ENCODE measurements at places on chromosomes 5 and 9.

DNA sequence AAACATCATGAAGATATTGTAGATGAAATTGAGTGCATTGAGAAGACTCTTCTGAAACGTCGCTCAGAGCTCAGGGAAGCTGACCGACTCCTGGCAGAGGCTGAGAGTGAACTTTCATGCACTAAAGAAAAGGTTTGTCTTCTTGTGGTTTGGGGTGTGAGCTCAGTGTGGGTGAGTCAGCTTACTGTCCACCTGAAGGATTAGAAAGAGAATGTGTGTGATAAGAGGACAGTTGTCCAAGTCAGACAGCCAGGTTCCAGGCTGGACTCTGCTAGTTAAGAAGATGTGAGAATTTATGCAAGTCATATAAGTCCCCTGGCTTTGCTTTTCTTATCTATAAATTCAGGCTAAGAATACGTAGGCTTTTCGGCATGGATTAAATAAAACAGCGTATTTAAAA lies 46.9 kb downstream of the RAB14 start:
- no peak overlapping the region for H3K27ac ChIP-seq
- no peaks in the 10 kb centered on the region for H3K27me3 ChIP-seq
- DNase-seq, result no peak
- H3K36me3 ChIP-seq, result peaks cover 37% of the 10 kb centered on the region
- no peak overlapping the region for H3K4me3 ChIP-seq
- no peaks in the 10 kb centered on the region for H3K4me1 ChIP-seq

DNA sequence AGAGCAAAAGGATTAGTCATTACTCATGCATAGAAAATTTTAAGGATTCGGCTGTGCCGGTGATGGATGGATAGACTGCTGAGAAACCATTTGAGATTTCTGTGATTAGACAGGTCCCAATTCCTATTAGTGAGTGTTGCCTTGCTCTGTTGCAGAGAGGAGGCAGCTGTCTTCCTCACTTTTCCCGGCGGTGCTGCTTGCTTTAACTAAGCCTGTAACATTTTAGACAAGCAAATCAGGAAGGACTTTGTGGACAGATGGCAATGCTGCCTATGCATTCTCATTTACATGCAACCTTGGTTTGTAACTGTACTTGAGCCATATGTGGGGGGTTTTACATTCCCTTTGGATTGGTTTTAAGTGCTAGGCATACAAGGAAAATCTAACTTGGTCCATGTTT lies 1176.3 kb downstream of the CDH18 start:
- H3K27ac ChIP-seq, result no peak overlapping the region
- H3K27me3 ChIP-seq, result no peaks in the 10 kb centered on the region
- no peak for DNase-seq
- H3K4me1 ChIP-seq, result no peaks in the 10 kb centered on the region
- no peaks in the 10 kb centered on the region for H3K36me3 ChIP-seq

DNA sequence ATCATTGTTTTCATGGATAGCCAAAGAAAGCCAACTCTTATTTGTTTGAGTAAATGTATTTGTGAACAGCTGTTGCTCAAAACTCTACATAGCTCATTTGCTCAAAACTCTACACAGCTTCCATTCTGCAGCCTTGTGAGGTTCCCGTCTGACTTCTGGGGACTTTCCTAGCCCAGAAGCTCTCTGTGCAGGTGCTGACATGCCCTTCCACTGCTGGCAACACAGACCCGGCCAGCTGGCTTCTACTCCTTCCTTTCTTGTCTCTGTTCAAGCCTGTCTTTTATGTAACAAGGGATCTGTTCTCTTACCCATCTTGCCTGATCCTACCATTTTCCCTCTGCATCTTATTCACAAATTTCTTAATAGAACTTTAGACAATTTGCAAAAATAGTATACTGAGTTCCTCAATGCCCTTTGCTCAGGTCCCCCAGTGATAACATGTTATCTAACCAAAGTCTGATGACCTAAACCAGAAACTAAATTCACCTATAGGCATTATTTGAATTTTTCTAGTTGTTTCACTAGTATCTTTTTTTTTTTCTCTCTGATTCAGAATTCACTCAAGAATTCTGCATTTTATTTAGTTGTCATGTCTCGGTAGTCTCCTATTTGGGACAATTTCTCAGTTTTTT lies 556.5 kb upstream of the SEMA6A start:
- H3K27ac ChIP-seq, result no peak overlapping the region
- H3K4me3 ChIP-seq, result no peak overlapping the region
- DNase-seq, result no peak
- H3K4me1 ChIP-seq, result no peaks in the 10 kb centered on the region
- no peaks in the 10 kb centered on the region for H3K36me3 ChIP-seq

DNA sequence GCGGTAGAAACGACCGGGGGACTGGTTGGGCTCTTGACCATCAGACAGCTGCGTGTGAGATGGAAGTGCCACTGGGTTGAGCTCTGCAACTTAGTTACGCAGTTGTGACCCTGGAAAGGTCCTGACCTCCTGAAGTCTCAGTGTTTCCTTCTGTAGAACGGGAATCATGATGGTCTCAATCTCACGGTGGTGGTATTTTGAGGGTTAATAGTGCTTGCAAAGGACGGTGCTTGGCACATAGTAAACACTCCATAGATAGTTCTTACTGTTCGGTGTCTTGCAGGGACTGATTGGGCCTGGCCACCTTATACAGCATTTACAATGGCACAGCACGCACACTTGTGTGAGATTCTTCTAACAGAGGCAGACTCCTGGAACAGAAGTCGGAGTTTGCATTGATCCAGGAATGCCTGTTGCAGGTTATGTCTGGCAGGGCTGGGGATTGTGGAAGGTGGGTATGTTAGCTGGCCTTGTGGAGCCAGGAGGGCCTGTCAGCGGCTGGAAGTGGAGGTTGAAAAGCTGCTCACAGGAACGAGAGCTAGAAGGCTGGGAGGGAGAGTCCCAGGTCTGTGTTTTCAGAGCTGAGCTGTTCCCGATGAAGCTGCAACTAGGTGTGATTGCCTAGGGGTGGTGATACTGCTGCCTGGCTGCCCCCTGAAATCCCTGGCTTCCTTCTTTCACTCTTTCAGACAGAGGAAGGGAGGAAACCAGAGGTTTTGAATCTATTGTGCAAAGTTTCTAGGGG lies 962 bp upstream of the TXN start:
- DNase-seq, result no peak
- peaks cover 20% of the 10 kb centered on the region for H3K4me1 ChIP-seq
- H3K27me3 ChIP-seq, result no peaks in the 10 kb centered on the region
- peak overlapping the region; percentile 95 for H3K4me3 ChIP-seq
- H3K27ac ChIP-seq, result peak overlapping the region; percentile 82

DNA sequence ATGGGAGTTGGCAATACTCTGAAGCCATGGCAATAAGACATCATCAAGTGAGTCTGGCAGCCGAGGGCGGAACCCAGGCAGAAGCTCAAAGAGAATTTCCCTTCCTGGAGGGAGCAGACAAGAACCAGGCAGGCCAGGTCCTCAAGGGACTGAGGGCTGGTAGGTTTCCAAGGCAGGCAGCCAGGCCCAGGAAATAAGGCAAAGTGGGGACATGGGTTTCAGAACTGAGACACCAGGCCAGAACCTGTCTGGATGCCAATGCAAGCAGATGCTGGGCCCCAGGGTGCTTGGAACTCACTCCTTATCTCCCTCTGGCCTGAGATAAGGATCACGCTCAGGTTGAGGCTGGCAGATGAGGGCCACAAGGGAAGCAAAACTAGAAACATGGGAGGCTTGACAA lies 8.9 kb downstream of the TSSK1B start:
- no peak overlapping the region for H3K27ac ChIP-seq
- H3K36me3 ChIP-seq, result no peaks in the 10 kb centered on the region
- H3K4me3 ChIP-seq, result no peak overlapping the region
- H3K4me1 ChIP-seq, result no peaks in the 10 kb centered on the region
- no peaks in the 10 kb centered on the region for H3K27me3 ChIP-seq
